ENCODE measurements at places on chromosomes 7 and 10. TPM values are rescaled to one million over a fixed set of nuclear protein-coding genes. Genes with fewer than 3 reads are reported as not detected.

The EPO gene
- total RNA-seq, result 0.63 TPM

The TRIM50 gene
- total RNA-seq, result 13.5 TPM

The ANKRD1 gene
- total RNA-seq, result 0.19 TPM

DNA sequence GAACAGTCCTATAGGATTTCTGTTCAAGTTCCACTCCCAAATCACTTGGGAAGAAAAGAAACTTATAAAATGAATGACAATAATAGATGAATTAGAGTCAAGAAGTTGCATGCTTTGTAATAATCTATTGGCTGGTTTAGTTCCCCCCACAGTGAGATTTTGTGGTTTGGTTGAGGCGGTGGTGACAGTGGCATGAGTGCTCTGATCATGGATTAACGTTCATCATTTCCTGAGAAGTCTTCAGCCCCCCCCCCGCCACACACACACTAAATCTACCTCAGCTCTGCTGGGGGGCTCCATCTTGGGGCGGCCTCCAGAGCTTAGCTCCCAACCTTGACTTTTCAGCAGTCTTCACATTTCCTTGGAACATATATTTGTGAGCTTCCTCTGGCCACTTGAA lies 121.7 kb downstream of the ABCA13 start:
- no peak for DNase-seq

GRCh38 chr10:110413049-110413783 lies 84.5 kb upstream of the DUSP5 start:
- no peak for DNase-seq

- no peak for DNase-seq
Observed at GRCh38 chr10:82192665-82193064, 317.7 kb downstream of the NRG3 start.
